ENCODE measurements at places on chromosomes 1 and 21.

GRCh38 chr1:88341447-88341846, 342.6 kb upstream of the PKN2 start:
- DNase-seq = no peak

DNA sequence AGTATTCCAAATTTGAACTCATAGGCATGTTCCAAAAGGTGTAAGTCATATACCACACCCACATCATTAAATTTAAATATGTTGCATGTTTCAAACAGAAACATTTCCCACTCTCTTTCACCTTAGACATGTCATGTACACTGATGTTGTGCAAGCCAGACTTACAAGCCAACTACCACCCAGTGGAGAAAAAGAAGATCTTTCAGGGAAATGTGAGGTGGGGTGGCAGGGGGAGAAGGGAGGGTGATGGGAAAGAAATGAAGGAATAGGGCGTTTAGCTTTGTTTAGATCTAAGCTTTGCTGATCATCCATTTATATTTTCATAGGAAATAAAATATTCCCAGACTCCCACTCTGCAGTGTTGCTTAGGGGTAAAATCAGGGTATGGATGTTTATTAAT, 1.6 kb downstream of the NEGR1 start:
- no peak for DNase-seq

GRCh38 chr1:24139841-24140425, 3.0 kb downstream of the IL22RA1 start:
- DNase-seq = no peak

- DNase-seq = no peak
Observed at GRCh38 chr1:150516616-150517015, 1.1 kb downstream of the FALEC start.

- no peak for DNase-seq
Observed at GRCh38 chr1:53591924-53592323, 132.7 kb downstream of the DMRTB1 start.

DNA sequence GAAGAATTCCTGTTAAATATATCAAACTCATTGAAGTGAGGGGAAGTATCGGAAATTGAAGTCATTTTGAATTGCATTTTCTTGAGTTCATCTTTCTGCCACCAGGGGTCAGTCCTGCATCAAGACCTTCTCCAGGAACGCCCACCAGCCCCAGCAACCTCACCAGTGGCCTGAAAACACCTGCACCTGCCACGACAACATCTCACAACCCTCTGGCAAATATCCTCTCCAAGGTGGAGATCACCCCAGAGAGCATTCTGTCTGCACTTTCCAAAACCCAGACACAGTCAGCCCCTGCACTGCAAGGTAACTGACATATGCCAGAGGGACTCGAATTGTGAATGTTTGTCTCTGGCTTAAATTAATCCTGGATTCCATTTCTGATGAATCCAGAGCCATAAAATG, 22.8 kb upstream of the TARS2 start:
- no peak for DNase-seq

GRCh38 chr1:63593886-63594605, 835 bp downstream of the PGM1 start:
- DNase-seq = no peak

DNA sequence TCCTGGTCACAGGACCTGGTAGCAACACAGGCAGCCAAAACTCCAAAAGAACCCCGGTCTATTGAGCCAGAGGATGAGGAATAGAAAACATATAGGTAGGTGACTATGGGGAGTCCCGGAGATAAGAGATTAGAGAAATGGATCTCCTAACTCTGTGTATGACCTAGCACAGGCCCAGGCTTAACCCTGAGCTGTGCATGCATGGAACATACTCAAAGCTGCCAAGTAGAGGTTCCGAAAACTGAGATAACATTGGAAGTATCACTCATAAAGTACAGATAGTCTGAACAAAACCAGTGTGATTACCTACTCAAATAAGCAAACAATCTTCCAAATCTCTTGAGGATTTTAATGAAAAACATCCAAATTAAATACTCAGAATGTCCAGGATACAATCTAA, 31.5 kb upstream of the PRDX6 start:
- no peak for DNase-seq

GRCh38 chr21:31665397-31665796, 5.9 kb downstream of the SOD1 start:
- no peak for DNase-seq

DNA sequence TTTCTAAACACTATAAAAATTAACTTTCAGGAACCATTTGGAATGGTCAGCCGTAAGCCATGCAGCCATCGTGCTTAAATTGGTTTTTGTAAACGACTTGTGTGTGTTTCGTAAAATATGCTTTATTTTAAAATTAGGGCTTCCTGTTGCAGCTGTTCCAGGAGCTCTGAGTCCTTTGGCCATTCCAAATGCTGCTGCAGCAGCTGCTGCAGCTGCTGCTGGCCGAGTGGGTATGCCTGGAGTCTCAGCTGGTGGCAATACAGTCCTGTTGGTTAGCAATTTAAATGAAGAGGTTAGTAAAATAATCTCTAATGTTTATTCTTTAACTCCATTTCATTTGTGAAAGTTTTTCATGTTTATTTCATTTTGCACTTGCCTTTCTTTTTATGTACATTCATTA, 83.1 kb downstream of the PTBP2 start:
- no peak for DNase-seq

DNA sequence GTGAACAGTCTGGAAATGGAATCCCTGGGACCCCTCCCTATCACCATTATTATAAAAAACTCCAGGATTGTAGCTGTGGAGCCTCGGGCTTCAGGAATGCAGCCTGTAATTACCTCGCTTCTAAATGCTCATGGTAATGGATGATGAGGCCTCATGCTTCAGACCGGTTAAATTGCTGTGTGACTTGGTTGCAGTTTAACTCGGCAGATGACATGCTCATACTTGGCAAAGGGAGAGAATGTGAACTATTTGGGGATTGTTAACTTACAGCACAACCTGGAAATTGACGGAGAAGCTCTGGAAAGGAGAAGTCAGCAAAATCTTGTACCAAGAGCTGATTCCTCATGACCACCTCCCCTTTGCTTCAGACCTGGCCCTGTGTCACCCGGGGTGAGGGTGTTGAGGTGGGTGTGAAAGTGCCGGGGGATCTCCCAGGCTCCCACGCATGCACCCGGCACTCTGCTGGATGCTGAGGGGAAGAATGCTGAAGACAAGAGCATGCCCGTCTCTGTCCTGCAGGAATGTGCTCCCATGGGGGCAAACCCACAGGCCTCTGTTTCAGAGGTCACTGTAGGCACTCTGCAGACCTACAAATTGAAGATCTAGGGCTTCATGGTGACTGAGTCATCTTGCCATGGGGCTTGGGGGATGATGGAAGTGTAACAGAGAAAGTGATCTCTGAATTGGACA, 364.8 kb downstream of the RPS6KC1 start:
- no peak for DNase-seq

GRCh38 chr1:208737161-208737560, 493.0 kb upstream of the PLXNA2 start:
- DNase-seq = no peak

GRCh38 chr1:26142159-26142558, 16.7 kb upstream of the FAM110D start:
- DNase-seq = no peak

GRCh38 chr1:226656601-226657277, 82.3 kb downstream of the ITPKB start:
- no peak for DNase-seq

GRCh38 chr1:185912504-185912903, 178.3 kb downstream of the HMCN1 start:
- DNase-seq = no peak

DNA sequence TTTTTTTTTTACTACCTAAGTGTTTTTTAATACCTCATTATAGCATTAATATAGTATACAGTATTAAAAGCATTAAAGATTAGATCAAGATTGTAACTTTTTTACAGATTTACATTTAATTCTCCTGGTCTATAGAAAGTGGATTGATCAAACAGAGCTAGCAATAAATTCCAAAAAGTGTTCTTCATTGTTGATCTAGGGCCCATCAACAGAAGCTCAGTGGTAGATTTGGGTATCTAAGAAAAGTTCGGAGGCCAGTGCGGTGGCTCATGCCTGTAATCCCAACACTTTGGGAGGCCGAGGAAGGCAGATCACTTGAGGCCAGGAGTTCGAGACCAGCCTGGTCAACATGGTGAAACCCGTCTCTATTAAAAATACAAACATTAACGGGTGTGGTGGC, 12.5 kb downstream of the NUP210L start:
- DNase-seq = no peak

DNA sequence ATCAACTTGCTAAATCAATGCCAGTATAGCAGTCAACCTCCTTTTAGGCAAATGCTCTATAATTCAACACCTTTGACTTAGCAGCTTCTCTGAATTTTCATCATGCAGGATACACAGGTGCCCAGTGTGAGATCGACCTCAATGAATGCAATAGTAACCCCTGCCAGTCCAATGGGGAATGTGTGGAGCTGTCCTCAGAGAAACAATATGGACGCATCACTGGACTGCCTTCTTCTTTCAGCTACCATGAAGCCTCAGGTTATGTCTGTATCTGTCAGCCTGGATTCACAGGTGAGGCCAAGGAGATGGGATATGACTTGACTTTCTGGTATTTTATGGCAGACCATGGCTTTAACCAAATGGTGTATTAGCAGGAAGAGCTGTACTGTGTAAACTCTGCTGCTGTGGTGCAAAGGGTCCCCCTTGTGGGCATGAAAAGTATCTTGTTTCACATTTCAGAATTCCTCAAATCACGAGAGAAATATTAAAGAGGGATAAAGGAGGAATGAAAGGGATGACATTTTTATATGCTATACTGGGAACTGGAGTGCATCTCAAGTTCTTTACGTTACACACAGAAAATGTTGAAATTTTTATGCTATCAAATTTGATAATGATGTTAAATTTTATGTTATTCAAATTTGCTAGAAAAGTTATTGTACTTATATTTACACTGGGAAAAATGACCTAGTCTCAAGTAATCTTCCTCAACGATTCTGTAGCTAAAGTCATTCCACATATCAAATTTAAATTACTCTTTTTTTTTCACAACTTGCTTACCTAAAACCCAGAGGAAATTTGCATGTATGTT, 88.9 kb downstream of the CRB1 start:
- DNase-seq = no peak

GRCh38 chr1:116182019-116182714, 71.0 kb downstream of the MAB21L3 start:
- no peak for DNase-seq

- DNase-seq = no peak
Observed at GRCh38 chr1:169121146-169121923, 14.8 kb downstream of the ATP1B1 start.

Data from cortex of kidney (tissue), 1 donor.